Fibroblast of skin of abdomen (primary cell): ENCODE measurements at places on chromosomes 16 and 17.

DNA sequence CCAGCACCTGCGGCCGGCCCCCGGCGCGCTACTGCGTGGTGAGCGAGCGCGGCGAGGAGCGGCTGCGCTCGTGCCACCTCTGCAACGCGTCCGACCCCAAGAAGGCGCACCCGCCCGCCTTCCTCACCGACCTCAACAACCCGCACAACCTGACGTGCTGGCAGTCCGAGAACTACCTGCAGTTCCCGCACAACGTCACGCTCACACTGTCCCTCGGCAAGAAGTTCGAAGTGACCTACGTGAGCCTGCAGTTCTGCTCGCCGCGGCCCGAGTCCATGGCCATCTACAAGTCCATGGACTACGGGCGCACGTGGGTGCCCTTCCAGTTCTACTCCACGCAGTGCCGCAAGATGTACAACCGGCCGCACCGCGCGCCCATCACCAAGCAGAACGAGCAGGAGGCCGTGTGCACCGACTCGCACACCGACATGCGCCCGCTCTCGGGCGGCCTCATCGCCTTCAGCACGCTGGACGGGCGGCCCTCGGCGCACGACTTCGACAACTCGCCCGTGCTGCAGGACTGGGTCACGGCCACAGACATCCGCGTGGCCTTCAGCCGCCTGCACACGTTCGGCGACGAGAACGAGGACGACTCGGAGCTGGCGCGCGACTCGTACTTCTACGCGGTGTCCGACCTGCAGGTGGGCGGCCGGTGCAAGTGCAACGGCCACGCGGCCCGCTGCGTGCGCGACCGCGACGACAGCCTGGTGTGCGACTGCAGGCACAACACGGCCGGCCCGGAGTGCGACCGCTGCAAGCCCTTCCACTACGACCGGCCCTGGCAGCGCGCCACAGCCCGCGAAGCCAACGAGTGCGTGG is 1.5 kb downstream of the NTN1 start:
- DNase-seq, result no peak

DNA sequence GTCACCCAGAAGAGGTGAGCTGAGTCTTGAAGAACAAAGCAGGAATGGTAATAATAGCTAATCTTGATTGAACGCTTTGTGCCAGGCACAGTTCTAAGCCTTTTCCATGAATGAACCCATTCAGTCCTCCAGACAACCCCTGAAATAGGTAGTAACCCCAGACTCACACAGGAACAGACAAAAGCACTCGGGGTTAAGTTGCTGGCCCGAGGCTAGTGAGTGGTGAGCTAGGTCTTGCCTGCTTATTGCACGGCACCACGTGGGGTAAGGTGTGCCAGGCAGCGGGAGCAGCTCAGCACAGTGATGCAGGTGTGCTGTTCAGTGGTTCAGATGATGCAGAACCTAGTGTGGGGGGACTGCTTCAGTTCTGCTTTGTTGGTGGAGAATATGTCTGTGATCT is 181.6 kb downstream of the RAB11FIP4 start:
- no peak for DNase-seq

- DNase-seq, result no peak
Observed at GRCh38 chr17:41948762-41949460, 17.7 kb upstream of the CNP start.

DNA sequence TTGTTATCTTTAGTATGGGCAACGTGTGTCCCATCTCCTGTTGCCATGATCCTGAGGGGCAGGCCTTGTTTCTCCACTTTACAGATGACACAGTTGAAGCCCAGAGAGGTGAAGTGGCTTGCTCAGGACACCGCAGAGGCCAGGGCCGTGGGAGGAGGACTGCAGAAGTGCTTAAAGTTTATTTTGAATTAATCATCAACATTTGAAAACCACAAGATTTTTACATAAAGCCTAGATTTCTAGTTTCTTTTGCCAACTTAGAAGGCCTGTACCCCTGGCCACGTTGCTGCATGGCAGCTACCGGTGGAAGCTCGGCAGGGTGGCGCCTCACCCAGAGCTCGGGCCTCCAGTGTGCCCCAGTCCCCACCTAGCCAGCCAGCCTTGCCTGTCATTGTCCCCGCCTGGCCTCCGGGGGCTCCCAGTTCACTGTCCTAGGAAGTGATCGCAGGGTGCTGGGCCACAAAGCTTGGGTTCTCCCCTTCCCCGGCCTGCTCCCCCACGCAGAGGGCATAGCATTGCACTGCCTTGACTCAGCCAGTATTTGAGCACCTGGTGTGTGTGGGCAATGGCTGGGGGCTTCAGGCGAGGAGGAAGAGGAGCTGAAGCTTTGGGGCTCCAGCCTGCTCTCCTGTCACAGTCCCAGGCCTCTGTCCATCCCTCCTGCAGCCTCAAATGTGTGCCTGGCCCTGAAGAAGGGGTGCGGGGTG is 14.8 kb upstream of the ADCY7 start:
- DNase-seq, result peak; percentile 84

DNA sequence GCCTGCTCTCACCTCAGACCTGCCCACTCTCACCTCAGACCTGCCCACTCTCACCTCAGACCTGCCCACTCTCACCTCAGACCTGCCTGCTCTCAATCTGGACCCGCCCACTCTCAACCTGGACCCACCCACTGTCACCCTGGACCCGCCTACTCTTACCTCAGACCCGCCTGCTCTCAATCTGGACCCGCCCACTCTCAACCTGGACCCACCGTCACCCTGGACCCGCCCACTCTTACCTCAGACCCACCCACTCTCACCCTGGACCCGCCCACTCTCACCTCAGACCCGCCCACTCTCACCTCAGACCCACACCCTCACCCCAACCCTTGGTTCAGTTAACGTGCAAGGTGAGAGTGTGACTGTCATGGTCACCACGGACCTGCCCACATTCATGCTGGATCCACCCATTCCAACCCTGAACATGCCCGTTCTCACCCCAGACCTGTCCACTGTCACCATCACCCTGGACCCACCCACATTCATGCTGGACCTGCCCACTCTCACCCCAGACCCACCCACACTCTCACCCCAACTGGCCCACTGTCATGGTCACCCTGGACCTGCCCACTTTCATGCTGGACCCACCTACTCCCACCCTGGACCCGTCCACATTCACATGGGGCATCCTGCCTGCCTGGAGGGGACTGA is 31.2 kb upstream of the ENPP7 start:
- DNase-seq, result no peak

DNA sequence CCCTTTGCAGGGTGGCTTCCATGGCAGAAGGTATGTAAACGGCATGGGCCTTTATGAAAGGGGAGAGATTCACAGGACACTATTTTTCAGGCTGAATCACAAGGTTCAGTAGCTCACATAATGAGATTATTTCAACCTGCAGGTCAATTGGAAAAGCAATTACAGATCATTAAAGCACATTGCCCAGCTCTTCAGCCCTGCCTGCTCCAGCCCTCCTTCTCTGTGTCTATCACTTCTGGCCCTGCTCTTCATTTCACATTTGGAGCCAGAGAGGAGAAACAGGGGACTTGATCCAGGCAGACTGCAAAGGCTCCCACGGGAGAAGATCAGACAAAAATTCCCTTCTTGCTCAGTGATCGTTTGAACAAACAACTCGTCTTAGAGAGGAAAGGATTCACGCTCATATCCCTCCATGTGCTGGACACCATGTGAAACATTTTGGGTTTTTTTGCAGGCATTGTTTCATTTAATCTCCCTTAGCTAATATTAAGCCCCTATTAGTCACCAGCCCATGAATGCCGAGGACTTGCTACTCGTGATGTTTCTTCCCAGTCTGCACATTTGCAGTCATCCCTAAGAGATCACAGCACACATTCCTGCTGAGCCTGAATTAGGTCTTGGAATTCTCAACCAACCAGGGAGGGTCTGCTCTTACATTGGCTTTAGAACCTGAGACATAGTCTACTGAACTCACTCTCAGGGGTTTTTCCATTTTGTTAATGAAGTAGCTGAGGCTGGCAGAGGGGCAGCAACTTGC is 443.9 kb upstream of the CCL2 start:
- DNase-seq, result no peak

GRCh38 chr17:57090560-57091185 is 5.6 kb downstream of the AKAP1 start:
- DNase-seq, result no peak

- DNase-seq, result no peak
Observed at GRCh38 chr17:30600830-30601494, 123.8 kb downstream of the GOSR1 start.

DNA sequence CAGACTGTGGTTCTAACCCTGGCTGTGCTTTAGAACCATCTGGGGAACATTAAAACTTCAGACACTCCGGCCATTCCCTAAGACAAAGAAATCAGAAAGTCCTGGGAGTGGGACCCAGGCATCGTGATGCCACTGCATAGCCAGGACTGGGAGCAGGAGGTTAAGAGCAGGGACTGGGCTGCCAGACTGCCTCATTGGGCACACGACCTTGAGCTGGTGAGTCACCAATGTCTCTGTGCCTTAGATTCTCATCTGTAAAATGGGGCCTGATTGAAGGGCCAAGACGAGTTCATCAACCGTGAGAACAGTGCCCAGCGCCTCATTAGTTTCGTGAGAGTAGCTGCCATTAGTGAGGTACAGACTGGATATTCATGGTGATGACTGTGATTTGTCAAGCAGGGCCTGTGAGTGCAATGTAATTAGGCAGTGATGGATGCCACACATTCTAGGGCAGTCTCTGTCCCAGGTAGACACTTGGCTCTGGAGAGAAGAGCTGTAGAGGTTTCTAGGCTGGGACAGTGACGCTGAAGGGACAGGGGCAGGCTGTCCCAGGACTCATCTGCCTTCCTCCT is 196.8 kb downstream of the NTN1 start:
- no peak for DNase-seq

GRCh38 chr17:75642784-75643642 is 9.8 kb downstream of the SMIM5 start:
- no peak for DNase-seq

DNA sequence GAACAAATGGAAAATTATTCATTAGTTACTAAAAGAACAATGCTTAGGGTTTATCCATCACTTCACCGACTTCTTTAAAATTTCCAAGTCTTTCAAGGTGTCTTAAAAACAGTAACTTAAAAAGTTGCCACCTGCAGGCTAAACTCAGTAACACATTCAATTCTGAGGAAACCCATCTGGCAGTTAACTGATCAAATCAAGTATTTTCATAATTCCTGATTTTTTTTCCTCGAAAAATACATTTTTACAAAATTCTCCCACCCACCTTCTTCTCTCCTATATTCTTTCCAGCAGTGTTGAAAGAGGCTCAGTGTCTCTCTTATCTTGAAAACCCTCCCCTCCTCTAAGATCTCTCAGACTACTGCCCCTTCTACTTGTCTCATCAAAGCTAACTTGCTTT is 29.9 kb downstream of the PARN start:
- peak; percentile 26 for DNase-seq

GRCh38 chr17:40617678-40618240 is 29.9 kb downstream of the SMARCE1 start:
- DNase-seq, result no peak

DNA sequence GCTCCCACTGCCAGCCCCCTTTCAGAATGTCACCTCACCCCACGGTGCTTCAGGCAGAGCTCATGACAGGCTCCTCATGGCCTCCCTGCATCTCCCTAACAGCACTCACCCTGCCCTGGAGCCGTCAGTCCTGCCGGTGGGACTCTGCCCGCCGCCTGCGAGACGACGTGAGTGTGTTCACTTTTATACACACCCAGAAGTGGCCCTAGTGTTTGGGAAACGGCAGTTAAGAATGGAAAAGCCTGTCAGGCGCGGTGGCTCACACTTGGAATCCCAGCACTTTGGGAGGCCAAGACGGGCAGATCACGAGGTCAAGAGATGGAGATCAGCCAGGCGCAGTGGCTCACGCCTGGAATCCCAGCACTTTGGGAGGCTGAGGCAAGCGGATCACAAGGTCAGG is 12.3 kb upstream of the CYTH1 start:
- no peak for DNase-seq

- DNase-seq, result no peak
Observed at GRCh38 chr16:49740256-49740655, 115.7 kb downstream of the ZNF423 start.

DNA sequence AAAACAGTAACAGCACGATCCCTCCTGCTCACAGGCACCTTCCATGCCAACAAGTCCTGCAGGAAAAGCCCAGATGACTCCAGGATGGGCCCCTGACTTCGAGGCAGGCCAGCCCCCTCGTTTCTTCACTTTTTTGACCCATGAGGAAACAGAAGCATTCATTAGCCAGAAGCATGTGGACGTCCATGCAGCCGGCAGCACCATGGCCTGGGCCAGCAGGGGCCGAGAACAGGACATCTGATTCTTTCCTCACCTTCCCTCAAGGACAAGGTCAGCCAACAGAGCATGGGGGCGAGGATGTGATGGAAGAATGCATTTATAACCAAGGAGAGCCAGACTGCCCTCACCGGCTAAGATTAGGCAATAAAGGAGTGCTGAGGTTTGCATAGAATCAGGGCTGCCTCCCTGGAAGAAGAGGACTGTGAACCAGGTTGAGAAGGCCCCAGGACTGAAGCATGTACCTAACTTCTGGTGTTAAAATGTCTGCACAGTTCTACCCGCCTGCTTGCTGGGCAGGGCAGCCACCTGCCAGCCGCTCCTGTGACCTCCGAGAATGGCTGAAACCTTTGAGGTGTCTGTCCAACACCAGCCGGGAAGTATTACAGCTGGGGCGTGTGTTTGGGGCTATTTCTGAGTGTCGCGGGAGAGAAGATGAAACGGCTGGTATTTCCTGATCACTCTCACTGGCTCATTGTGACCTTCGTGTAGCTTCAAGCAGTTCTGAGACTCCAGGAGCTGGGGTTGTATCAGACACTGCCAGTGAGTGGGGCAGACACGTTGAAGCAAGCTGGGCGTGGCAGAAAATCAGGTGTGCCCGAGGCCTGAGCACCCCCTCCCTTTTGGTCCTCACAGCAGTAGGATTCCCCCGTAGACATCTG is 94.0 kb upstream of the TNRC6C start:
- no peak for DNase-seq

GRCh38 chr16:21145738-21146137 is 4.9 kb downstream of the DNAH3 start:
- DNase-seq, result no peak

GRCh38 chr17:82787081-82787848 is 35.4 kb downstream of the TBCD start:
- peak; percentile 70 for DNase-seq
